COR-L47 (cell line): ENCODE measurements at places on chromosomes 5 and 9.

DNA sequence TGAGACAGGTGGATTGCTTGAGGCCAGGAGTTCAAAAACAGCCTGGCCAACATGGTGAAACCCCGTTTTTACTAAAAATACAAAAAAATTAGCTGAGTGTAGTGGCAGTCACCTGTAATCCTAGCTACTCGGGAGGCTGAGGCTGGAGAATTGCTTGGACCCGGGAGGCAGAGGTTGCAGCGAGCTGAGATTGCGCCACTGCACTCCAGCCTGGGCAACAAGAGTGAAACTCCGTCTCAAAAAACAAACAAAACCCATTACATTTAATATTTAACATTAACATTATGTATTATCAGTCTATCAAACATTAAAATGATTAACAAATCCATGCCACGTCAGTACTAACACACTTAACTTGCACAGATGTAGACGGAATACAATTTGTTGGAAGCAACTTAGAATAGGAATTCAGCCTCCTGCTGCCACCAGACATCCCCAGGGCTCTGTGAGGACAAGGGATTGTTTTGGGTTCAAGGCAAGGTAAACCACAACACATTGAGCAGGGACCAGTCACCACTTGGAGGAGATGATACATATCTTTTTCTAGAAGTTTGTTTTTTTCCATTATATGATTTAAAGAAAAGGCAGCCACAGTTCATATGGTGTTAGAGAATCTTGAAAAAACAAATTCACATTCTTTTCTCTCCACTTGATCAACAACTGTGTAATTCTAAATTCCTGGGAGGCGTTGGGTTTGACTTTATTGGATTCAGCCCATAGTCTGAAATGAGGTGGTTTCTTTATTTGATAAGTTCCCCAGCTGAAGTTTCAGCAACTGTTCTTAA lies 104.1 kb upstream of the BASP1 start:
- no peak for DNase-seq

GRCh38 chr5:160089531-160089930 lies 29.7 kb downstream of the PWWP2A start:
- DNase-seq: no peak

DNA sequence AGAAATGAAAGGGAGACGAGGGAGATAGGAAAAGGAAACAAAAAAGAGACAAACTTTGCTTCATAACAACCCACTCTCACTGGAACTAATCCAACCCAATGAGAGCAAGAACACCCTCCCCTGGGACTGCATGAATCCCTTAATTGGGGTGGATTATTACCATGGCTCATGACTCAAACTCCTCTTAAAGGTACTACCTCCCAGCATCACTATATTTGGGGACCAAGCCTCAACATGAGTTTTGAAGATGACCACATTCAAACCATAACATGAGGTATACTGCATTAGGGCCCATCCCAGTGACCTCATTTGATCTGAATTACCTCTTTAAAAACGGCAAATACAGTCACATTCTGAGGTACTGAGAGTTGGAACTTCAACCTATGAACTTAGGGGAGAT lies 8.0 kb downstream of the MTAP start:
- no peak for DNase-seq

GRCh38 chr9:26727471-26727870 lies 165.1 kb downstream of the CAAP1 start:
- no peak for DNase-seq

- no peak for DNase-seq
Measured at GRCh38 chr5:29899583-29899982, 1293.9 kb upstream of the CDH6 start.

DNA sequence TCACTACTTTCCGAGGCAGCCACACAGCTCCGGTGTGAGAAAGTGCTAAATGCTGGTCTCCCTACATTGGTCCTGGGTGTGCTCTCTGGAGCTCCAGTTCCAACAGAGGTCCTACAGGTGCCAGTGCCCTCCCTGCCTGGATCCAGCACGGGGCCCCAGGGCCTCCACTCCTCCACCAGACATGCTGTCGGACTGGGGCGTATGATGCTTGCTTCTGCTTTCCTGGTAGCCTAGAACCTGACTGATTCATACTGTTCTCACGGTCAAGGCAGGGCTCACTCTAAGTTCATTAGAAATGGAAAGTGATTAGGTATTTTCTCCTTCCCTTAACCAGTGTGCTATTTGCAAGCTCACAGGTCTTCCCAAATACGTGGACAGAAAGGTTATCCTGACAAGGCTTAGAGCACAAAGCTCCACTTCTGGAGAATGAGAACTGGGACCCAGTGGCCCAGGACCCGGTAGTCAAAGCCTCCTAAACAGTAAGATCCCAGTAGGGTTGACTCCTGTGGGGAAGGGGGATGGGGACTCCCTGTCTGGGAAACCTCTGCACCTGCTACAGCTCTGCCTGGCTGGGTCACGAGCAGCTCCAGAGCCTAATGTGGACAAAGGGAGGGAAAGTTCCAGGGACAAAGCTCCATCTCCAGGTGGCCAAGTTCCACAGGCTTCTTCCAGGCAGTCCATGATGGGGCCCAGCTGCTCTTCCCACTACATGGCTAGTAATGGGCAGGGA lies 98.1 kb downstream of the PAX5 start:
- no peak for DNase-seq
